ENCODE measurements at places on chromosomes 11 and 22. TPM values are rescaled to one million over a fixed set of nuclear protein-coding genes. Genes with fewer than 3 reads are reported as not detected.

Gene CASP12
- 0.22 TPM for total RNA-seq

Gene SCN2B
- 3.4 TPM for total RNA-seq

Gene GPR83
- not detected for total RNA-seq

Gene OR10D3
- under 0.01 TPM for total RNA-seq

Gene PTS
- 41.7 TPM for total RNA-seq

Gene PRRG4
- total RNA-seq, result under 0.01 TPM

Gene NPAS4
- total RNA-seq, result not detected

Gene APOA4
- total RNA-seq, result not detected

Gene MIOX
- total RNA-seq, result not detected

Gene ACER3
- 12.8 TPM for total RNA-seq

Gene PGA5
- not detected for total RNA-seq

Gene UPB1
- not detected for total RNA-seq

Gene ACRV1
- total RNA-seq, result 0.11 TPM

Gene OR52I1
- not detected for total RNA-seq

Gene SOX10
- not detected for total RNA-seq

Gene RAB38
- 0.32 TPM for total RNA-seq

Gene CLMP
- 380 TPM for total RNA-seq

Gene KCNK4
- 0.11 TPM for total RNA-seq

Gene FAM89B
- 15.2 TPM for total RNA-seq

Gene ASRGL1
- 1.9 TPM for total RNA-seq

Gene RIC3
- total RNA-seq, result 1.6 TPM

Gene CARS1
- total RNA-seq, result 73.4 TPM

Gene KDM4E
- not detected for total RNA-seq

Gene SGSM1
- total RNA-seq, result 0.22 TPM

Gene TRPM5
- total RNA-seq, result not detected

Gene BIRC3
- total RNA-seq, result 3.3 TPM

Gene MYO18B
- 0.22 TPM for total RNA-seq

Gene FDXACB1
- 1.7 TPM for total RNA-seq

Gene PANX1
- total RNA-seq, result 28.2 TPM

Gene OR4C12
- not detected for total RNA-seq

Gene KCNE3
- total RNA-seq, result 1.2 TPM

Gene APLP2
- total RNA-seq, result 563 TPM

Gene CHST1
- 1.4 TPM for total RNA-seq

Gene ELFN2
- total RNA-seq, result 0.13 TPM

Measured in articular chondrocyte of knee joint (primary cell).